ENCODE measurements at places on chromosomes 16 and 17. TPM values are rescaled to one million over a fixed set of nuclear protein-coding genes. Genes with fewer than 3 reads are reported as not detected.

DNA sequence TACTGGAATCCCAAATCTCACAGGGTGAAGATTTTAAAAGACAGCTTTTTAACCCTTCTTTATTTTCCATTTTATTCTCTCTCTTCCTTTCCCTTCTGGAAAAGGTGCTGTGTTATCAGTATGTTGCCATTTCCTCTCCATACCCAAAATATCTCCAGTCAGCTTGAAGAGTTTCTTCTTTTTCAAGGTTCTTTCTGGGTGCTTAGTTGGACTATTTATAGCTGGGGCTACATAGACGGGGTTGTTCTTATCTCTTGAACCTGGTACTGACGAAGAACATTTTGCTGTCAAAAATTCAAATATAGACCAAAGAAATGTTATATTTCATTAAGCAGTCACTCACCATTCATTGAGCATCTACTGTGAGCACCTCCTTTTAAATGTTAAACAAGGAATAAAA is 48.6 kb downstream of the IST1 start:
- no peak for DNase-seq

Gene IKZF3
- 3.4 TPM for total RNA-seq

Gene MT4
- total RNA-seq = not detected

Gene PRSS33
- 0.96 TPM for total RNA-seq

GRCh38 chr16:57532266-57532625 is 4.1 kb downstream of the CCDC102A start:
- DNase-seq = no peak

Measured in umbilical cord (tissue), 2 donors.